ENCODE measurements at places on chromosomes 12 and 14.

GRCh38 chr14:75088566-75089373 is 19.3 kb downstream of the ZC2HC1C start:
- peak; percentile 70 for DNase-seq

DNA sequence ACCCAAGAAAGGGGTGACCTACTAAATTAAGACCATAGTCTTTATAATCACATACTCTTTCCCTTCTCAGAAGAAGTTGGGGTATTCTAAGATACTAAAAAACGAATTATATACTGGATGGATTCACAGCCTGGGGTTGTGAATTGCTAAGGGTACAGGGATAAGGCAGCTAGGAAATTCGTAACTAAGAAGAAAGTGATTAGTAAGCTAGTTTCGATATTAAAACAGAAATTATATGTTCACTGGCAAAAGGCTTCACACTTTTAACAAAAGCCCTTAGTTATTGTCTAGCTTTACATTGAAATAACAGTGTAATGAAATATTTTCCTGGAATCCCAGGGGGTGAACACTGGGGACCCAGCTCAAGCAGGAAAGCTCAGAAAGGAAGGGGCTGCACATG is 35.5 kb upstream of the DYRK2 start:
- DNase-seq: no peak

- peak; percentile 11 for DNase-seq
These were observed 6.0 kb upstream of the SLC6A12 start for GRCh38 chr12:219891-220352.

- DNase-seq: no peak
These were observed 17.2 kb upstream of the ARID4A start for GRCh38 chr14:58280954-58281787.

- DNase-seq: no peak
These were observed 36.8 kb upstream of the G2E3 start for GRCh38 chr14:30521899-30522736.

DNA sequence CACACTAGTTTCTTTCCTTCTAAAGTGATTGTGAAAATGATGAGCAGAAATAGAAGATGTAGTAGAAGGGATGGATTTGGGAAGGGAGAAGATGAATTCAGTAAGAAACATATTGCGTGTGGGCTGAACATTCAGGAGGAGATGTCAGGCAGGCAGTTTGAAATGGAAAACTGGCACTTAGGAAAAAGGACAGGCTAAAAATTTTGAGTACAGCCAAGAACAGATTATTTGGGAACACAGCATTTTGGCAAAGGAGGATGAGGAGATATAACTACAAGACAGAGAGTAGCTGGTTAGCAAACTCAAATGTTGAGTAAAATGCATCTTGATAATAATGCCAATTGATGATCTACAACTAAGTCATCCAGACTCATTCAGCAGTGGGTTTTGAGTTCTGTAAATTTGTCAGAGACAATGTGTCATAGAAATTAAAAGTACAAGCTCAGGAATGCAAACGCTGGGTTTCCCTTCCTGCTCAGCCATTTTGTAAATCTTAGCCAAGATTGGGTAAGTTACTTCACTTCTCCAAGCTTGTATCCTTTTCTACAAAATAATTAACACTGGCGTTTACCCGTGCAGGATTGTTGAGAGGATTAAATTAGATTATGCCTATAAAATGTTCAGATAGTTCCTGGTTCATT is 255.0 kb downstream of the NAV3 start:
- no peak for DNase-seq

DNA sequence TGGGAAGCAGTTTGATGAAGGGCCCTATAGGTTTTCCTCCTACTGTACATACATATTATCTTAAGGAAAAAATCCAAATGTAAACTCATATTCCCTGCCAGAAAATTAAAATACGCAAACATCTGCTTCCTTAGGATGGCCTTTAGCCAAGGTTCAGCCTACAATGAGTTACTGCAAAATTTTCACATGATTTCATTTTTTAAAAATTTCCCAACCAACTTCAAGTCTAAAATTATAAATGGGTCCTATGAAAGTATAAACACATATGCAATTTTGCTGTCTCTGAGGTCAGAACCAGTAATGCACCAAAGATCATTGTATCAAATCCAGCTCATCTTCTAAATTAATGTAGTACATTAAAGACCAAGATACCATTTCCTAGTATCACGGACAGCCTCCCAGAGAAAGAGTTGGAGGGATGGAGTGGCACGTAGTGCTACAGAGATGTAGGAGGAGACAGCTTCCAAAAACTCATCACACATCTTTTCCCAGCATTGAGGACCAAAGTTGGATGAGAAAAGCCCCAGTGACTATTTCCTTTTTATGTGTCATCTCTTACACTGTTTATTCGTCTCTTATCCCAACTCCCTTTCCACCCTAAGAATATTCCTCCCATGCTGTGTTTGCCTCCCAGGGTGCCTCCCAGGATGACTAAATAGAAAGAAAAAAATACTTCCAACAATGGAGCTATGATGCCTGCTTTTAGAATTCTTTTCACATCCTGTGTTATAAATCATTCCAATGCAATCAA is 92.3 kb upstream of the SLCO1C1 start:
- DNase-seq: no peak

DNA sequence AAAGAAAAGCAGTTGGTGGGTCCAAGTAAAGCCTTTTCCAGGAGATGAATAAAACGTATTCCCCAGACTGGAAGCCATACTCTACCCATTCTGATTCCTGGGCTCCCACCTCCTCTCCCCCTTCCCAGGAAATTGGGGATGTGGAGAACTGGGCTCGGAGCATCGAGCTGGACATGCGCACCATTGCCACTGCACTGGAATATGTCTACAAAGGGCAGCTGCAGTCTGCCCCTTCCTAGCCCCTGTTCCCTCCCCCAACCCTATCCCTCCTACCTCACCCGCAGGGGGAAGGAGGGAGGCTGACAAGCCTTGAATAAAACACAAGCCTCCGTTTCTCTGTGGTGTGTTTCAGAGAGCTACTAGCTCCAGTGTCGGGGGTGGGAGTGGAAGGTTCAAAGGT is 822 bp upstream of the RDH5 start:
- no peak for DNase-seq

GRCh38 chr12:31456562-31456961 is 130.6 kb upstream of the SINHCAF start:
- no peak for DNase-seq
